Mesothelial cell of epicardium (in vitro differentiated cells): ENCODE measurements at places on chromosomes 3 and 15. TPM values are rescaled to one million over a fixed set of nuclear protein-coding genes. Genes with fewer than 3 reads are reported as not detected.

GRCh38 chr3:156811089-156811862, 14.9 kb upstream of the LEKR1 start:
- no peak for DNase-seq

GRCh38 chr3:155012584-155012983, 67.5 kb upstream of the MME start:
- no peak for DNase-seq

DNA sequence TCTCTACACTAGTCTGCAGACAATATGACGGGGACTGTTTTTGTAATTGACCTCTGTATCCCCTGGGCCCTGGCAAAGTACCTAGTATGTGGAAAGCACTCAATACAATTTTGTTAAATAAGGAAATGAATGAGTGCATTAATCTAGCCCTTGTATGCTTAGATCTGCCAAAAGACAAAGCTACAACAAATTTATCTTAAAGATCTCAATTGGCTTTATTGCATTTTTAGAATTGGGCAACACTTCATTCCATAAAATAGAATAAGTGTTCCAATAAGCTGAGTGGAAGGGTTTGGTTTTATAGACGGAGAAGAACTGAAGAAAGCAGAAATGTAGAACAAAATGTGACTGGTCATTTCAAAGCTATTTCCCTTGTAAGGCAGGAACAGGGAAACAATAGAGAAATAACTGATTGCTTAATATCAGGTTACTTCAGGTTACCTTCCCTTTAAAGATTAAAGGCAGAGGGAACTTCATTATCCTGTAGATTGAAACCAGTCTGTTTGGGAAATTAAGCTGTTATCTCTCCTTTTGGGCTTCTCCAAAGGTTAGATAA, 108.3 kb upstream of the MME start:
- DNase-seq = no peak

- DNase-seq = no peak
These were observed 19.1 kb downstream of the GPR160 start for GRCh38 chr3:170056710-170057454.

DNA sequence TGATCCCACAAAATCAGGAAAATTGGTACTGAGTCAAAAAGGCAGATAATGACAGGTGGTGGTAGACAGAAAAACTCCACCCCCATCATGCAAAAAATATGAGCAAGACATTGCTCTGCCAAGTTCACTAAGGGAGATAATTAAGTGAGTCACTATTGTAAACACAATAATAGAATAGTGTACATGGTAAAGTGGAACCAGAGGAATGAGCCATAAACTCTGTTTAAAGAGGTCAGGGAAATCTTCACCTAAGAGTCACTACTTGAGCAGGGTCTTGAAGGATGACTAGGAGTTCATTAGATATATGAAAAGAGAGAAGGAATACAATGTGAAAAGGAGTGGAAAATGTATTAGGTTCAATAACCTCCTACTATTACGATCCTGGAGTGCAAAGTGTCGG, 213.4 kb upstream of the PEX5L start:
- DNase-seq = no peak

GRCh38 chr15:94346282-94346681, 114.9 kb downstream of the MCTP2 start:
- no peak for DNase-seq

DNA sequence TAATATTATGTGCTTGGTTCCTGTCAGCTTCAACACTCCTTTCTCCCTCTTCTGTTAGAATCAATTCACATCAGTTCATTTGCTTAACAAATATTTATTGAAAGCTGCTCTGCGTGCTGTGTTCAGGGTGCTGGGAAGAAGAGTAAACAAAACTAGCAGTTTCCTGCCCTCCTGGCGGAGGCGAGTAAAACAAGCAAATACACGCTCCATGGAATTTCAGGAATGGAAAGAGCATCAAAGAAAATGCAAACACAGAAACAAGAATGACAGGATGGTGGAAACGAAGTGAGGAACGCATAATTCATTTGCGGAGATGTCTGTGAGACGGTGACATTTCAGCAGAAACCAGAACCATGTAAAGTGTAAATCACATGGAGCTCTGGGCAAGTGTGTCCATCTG, 49.4 kb upstream of the SPTSSB start:
- no peak for DNase-seq

DNA sequence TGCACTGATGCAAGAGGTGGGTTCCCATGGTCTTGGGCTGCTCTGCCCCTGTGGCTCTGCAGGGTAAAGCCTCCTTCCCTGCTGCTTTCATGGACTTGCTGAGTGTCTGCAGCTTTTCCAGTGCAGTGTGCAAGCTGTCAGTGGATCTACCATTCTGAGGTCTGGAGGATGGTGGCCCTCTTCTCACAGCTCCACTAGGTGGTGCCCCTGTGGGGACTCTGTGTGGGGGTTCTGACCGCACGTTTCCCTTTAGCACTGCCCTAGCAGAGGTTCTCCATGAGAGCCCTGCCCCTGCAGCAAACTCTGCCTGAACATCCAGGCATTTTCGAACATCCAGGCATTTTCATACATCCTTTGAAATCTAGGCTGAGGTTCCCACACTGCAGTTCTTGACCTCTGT, 329.8 kb upstream of the NAALADL2 start:
- DNase-seq = no peak

DNA sequence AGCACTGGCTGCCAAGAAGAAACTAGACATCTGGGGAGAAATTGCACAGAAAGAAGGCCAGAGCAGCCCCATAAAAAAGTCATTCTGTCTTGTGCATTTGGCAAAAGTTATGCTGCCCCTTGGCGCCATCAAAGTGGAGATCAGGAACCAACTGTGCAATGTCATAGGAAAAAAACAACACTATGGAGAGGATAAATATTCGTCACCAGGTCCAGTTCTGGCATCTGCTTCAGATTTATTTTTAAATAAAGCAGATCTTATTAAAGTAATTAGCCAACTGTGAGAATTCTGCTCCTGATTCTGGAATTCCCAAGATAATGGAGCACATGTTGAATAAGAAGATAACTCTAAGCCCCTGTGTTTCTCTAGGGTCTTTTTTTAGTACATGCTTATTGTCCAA, 500.0 kb upstream of the IL12A start:
- DNase-seq = no peak

DNA sequence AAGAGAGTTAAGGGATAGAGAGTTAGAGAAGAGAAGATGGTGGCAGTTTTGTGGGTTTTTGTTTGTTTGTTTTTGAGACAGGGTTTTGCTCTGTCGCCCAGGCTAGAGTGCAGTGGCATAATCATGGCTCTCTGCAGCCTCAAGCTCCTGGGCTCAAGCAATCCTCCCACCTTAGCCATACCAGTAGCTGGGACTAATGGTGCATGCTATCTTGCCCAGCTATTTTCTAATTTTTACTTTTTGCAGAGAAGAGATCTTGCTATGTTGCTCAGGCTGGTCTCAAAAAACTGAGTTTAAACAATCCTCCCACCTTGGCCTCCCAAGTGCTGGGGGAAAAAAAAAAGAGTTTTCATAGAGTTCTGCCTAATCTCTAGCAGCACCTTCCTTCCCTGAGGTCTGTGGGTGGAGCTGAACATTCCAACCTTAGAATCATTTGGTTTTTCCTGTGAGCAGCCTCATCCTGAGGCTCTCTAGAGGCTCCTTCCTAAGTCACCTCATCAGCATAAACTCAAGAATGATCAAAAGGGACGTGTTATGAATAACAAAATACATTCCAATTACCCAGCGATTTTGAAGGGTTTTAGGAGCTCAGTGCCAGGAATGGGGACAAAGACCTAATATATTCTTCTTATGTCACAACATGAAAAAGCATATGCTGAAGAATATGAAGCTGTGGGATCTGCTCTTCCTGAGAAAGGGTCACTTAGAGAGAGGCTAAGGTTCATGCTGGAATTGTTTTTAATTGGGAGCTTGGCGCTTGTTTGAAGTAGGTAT, 180.6 kb downstream of the LSAMP start:
- no peak for DNase-seq

- DNase-seq = no peak
These were observed 11.4 kb downstream of the CLK3 start for GRCh38 chr15:74626752-74627692.

DNA sequence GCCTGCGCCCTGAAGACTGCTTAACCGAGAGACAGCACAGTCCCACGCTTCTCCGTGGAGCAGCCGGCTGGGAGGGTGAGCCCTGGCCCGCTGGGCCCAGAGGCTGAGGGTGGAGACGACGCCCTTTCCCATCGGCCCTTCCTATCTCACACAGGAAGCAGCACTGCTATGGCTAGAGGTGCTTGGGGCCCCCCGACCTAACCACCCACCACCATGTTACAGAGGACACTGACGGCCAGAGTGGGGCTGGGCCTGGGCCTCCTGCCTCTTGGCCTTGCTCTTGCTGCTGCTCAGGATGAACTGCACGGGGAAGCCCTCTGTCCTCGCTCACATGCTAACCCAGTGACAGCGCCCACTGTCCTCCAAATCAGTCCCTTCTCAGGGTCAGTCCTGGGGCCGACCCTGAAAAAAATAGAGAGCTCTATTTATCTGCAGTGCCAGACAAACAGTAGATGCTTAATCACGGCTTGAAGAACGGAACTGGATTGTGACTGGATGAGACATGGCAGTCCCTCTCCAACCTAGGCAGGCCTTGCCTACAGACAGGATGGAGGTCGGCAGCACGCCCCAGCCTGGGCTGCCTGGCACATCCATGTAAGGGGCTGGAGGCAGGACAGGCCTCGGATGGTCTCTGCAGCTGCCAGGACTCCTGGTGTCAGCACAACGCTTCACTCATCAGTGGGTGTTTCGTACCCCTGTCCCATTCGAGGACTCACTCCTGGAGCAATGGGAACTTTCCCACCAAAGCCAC, 14.2 kb downstream of the TMEM44 start:
- DNase-seq = no peak

DNA sequence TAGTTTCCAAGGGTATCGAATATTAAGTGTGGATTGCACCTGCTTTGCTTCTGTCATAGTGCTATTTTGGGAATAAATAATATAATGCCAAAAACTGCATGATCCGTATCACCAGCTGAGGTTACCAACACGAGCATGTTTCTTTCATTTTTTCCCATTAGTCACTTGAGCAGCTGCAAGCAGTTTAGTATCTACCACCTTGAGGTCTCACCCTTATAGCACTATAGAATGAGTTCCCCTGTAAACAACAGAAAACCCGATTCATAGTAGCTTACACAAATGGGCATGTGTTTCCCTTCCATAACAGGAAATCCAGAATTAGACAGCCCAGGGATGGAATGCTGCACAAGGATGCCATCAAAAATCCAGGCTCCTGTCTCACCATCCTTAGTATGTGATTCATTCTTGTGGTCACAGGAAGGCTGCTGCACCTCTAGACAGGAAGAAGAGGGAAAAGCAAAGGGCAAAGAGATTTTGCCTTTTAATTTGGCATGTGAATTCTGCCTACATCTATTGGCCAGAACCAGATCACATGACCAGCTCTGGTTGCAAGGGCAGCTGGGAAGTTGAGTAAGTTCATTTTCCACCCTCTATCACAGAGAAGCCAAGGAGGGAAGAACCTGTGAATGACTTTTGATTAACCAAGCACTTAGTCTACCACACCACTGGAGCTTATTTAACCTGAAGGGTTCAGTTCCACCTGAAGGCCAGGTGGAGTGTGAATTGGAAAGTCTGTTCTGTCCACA, 91.3 kb upstream of the SLC25A36 start:
- no peak for DNase-seq

DNA sequence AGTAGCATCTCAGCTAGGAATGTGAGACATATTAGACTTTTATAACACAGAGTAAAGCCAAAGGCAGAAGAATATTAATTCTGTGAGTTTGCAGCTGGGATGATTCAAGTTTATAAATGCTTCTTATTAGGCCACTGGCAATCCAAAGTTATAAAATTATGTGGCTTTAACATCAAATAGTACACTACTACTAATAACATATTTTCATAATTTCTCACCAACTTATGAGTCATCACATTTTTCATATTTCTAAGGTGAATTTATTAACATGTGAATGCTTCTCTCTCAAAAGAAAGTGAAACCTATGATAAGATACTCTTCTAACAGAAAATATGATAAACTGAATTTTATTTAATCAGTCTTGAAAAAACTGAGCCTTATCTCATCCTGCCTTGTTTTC, 1348.2 kb upstream of the ALCAM start:
- DNase-seq = no peak

GRCh38 chr3:119681279-119681678, 4.1 kb upstream of the COX17 start:
- no peak for DNase-seq

DNA sequence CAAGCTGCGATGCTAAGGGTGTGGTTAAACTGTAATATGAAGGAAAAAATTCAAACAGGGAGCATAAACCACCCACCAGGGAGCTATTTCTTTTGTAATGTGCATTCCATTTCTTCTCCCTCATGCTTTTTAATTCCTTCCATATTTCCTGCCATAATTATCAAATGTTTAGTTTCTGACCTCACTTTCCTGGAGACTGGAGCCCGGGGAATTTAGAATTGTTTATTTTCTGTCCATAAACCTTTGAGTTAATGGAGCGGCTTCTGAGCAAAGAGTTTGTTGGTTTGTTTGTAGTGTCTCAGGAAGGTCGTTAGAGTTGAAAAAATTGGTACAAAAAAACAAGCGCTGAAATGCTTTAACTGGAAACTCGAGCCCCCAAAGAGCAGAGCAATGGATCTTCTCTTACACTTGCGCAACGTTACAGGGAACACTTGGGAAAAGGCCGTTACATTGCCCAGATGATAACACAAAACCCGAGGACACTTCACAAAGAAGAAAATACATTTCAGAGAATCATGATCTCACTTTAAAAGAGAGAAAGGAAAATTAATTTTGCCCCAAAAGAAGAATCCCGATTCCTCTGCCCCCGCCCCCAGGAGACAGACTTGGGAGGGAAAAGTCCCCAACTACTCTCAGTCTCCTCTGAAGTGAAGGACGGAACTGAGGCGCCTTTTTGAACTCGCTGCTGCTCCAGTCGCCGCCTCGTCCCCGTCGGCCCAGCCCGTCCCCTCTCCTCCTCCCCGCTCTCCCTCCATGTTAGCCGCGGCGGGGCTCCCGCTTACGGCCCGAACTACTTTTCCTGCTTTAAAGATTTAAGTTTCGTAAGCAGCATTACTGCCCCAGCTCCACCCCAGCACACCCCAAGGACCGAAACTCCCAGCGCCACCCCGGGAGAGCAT, 842 bp downstream of the FSTL1 start:
- no peak for DNase-seq

DNA sequence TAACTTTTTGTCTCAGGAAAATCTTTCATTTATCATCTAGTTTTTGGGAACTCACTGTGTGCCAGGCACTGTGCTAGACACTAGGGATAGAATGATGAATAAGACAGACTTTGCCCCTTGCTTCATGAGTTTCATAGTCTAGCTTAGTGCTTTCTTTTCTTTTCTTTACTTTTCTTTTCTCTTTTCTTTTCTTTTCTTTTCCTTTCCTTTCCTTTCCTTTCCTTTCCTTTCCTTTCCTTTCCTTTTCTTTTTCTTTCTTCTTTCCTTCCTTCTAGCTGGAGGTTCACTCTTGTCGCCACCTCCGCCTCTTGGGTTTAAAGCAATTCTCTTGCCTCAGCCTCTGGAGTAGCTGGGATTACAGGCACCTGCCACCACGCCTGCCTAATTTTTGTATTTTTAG, 172.9 kb downstream of the EDEM1 start:
- DNase-seq = no peak

C3orf22 gene
- 0.22 to 0.38 TPM in 2 of 3 replicates, not detected in the other for total RNA-seq

TLR9 gene
- total RNA-seq = 0.16 to 0.23 TPM in 2 of 3 replicates, not detected in the other

KCNMB2 gene
- total RNA-seq = 2.9 to 3.9 TPM (median 3.0 TPM) in 3 replicates

DCBLD2 gene
- 53.0 to 57.9 TPM (median 56.5 TPM) in 3 replicates for total RNA-seq

MLH1 gene
- 36.3 to 38.3 TPM (median 37.1 TPM) in 3 replicates for total RNA-seq

SHC4 gene
- total RNA-seq = 0.58 to 0.90 TPM (median 0.64 TPM) in 3 replicates

CYP1A2 gene
- 0.09 TPM in 1 of 3 replicates, not detected in the others for total RNA-seq

RABL3 gene
- total RNA-seq = 17.3 to 19.5 TPM (median 19.1 TPM) in 3 replicates
